Nucleus accumbens (tissue), 56 donors: ENCODE measurements at places on chromosomes 13 and 19.
A peak's percentile ranks its signal among the peaks of the same experiment; 100 is the strongest.

DNA sequence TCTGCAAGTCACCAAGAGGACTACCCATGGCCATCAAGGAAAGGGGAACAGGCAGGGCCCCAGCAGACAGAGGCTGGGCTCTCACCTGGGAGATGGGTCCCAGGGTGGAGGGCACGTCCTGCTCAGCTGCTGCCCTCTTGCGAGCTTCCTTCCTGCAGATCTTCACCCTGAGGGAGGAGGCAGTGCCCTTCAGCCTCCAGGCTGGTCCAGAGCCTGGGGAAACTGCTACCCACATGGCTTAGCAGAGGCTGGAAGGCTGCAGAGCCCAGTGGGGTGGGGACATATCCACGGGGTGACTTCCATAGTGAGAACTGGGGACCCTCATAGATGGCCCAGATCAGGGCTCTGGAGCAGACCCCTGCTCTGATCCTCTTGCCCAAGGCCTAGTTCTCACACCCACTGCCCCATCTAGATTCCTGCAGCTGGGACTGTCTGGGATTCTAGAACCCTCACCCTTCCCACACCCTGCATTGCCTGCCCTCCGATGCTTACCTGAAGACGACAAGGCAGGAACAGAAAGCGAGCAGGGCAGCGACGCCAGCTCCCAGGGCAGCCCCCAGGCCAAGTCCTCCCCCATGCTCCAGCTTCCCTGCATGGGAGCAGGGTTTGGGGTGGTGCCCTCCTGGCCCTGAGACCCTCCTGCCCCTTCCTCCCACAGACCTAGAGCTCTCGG lies 9.0 kb downstream of the SIGLEC11 start:
- DNase-seq = no peak

GRCh38 chr19:3213159-3213558 lies 11.3 kb upstream of the CELF5 start:
- DNase-seq = no peak

- DNase-seq = no peak
Measured at GRCh38 chr13:94268661-94269060, 210.8 kb downstream of the DCT start.

GRCh38 chr13:77456271-77456670 lies 79.2 kb upstream of the SCEL start:
- no peak for DNase-seq

DNA sequence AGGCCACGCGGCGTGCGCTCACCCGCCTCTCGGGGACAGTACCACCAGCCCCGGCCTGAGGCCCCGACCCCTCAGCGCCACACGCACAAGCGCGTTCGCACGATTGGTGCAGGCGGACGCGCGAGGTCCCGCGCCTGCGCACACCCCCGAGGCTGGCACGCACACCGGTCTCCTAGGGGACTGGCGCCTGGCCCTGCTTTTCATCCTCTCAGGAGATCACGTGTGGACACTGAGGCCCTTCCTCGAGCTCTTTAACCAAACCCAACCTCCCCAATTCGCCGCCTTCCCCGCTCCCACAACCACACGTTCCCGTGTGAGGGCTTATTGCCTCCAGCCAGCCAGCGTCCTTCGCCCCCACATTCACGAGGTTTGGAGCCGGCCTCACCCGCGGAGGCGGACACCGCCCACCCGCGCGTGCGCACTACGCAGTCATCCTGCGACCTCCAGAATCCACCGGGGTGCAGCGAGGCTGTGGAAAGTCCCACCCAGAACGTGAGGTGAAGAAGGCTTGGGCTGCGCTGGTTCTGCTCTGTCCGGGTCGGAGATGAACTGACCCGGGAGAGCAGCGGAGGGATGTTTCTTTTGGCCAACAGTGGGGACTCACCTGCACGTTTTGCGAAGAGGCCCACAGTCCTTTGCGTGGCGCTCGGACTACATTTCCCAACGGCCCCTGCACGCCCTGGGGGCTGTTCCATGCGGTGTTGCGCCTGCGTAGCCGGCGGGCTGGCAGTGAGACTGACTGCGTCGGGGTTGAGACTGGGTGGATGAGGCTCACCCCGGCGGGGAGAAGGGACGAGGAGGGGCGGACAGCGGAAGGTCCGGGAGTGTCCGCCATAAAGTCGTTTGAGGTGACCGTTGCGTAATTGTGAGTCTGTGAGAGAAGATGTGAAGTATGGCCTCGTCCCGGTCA lies 539 bp upstream of the ZNF667 start:
- peak; percentile 93 for DNase-seq

GRCh38 chr13:27170221-27170515 lies 1.4 kb downstream of the USP12 start:
- DNase-seq = no peak

- DNase-seq = no peak
Measured at GRCh38 chr19:55606471-55606787, 982 bp downstream of the ZNF865 start.

DNA sequence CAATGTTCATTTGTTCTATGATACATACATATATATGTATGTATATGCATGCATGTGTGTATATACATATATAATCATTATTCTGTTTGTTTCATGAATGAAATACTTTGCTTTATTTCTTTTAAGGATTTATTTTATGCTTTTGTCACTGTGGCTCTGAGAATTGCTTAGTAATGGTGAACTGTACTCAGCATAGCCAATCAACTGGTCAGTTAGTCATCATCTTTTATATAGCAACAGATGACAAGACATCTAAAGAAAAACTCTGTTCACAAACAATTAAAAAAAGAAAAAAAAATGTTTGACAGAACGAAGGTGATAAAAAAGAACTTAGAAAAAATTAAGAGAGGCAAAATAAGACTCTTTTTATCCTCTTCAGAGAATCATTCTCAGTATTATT lies 1440.3 kb downstream of the PCDH9 start:
- DNase-seq = no peak

DNA sequence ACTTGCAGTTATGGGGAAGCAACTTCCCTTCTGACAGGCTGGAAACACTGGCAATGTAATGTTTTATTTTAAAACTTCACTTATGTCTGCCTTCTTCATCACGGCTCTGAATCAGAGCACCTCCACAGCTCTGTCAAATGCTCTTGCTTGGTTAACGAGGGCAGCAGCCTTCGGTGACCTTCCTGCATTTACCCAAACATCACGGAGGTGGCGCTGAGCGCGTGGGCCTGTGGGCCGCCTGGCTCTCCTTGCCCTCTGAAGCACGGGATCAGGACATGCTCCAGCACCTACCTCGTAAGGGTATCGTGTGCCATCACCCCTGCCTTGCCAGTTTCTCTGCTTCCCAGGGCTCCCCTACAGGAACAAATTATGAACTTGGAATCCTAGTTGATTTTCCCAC lies 310.0 kb downstream of the TEX29 start:
- DNase-seq = no peak

- DNase-seq = no peak
Measured at GRCh38 chr13:21124852-21125251, 51.5 kb downstream of the SKA3 start.

DNA sequence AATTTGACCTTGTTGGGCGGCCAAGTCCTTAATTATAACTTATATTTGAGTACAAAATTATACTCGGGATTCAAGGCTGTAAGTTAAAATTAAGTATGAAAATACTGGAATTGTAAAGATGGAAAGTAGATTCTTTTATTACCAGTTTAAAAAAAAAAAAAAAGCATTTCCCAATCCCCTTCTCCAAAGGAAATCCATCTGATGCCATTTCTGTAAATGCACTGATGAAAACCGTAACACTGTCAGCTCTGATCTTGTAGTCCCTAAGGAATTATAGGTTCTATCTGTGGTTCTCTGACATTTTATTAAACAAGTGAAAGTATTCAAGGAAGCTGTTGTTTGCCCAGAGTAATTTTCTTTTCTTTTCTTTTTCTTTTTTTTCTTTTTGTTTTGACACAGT lies 41.6 kb upstream of the HNRNPA1L2 start:
- DNase-seq = no peak

GRCh38 chr13:52954838-52955237 lies 73.8 kb upstream of the OLFM4 start:
- DNase-seq = no peak

GRCh38 chr19:956766-957440 lies 27.2 kb upstream of the WDR18 start:
- no peak for DNase-seq

GRCh38 chr19:3538258-3538929 lies 580 bp upstream of the TEKTIP1 start:
- DNase-seq = no peak

DNA sequence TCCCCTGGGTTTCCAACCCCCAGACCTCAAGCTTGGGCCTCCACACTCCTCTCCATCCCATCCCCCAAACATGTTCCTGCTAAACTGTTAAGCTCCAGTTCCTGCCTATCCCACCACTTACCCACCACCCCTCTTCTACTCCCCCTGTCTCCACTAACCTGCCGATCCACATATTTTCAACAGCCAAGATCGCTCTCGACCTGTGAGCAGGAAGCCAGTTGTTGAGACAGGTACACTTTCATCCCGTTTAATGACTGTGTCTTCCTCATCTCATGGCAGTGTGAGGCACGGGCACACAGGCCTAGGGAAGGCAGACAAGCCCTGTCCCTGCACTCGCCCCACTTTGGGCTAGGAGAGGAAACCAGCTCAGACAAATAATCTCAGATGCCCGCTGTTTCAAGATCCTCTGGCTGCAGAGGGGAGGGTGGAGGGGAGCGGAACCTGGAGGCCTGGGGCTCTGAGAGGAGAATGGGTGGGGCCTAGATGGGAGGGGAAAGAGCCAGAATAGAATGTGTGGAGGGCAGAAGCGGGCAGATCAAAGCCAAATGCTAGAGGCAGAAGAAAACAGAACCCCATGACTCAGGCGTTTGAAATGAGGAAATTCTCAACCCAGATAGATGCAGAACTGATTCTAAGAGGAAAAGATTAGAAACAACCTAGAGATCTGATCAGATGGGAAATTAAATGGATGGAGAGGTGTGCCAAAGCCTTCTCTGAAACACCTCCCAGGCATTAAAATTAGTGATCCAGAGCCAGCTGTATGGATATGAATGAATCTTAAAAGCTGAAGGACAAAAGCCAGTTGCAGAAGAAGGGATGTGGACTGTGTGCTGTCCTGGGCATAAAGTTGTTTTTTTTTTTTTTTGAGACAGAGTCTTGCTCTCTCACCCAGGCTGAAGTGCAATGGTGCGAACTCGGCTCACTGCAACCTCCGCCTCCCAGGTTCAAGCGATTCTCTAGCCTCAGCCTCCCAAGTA lies 16.9 kb upstream of the CYP2S1 start:
- DNase-seq = no peak

- DNase-seq = peak; percentile 73
Measured at GRCh38 chr19:1214862-1215731, 9.5 kb downstream of the STK11 start.

GRCh38 chr19:16024266-16025107 lies 51.8 kb upstream of the TPM4 start:
- no peak for DNase-seq

DNA sequence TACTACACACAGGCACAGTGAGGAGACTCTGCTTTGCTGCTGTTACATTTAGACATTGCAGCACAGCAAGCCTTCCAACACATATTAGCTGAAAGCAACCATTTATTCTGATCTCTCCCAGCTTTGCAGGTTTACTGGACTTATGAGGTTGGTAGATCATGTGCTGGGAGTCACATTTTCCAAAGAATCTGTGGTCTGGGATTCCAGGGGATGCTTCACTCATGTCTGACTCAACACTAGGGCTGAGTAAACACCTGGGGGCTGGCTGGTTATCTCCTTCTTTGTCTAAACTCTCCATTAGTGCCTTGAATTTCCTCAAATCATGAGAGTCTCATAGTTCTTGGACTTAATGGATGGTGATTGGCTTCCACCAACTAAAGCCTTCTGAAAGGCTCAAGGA lies 5.4 kb upstream of the LGALS13 start:
- DNase-seq = no peak

DNA sequence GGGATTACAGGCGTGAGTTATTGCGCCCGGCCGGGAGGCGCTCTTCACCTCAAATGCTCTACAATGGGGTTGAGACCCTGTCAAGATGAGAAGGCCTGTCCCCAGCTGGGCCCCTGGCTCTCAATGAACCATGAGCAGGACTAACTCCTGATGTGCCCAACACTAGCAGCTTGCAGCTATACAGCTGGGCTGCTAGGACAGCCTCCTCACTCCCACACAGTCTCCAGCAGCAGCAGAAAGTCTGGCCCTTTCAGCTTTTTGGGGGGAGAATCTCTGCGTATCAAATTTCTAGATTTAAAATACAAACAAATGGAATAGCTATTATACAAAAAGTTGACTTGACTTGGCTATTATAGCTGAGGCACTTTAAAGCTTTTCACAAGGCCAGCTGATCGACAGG lies 30.2 kb downstream of the TMTC4 start:
- no peak for DNase-seq

GRCh38 chr19:42528354-42529247 lies at the start of gene CEACAM1:
Gene CEACAM1 (minus strand): TSS chr19:42528481. CDS start chr19:42528374, 107 bp downstream.
- no peak for DNase-seq

- no peak for DNase-seq
Measured at GRCh38 chr19:16441661-16442162, 30.1 kb downstream of the EPS15L1 start.

DNA sequence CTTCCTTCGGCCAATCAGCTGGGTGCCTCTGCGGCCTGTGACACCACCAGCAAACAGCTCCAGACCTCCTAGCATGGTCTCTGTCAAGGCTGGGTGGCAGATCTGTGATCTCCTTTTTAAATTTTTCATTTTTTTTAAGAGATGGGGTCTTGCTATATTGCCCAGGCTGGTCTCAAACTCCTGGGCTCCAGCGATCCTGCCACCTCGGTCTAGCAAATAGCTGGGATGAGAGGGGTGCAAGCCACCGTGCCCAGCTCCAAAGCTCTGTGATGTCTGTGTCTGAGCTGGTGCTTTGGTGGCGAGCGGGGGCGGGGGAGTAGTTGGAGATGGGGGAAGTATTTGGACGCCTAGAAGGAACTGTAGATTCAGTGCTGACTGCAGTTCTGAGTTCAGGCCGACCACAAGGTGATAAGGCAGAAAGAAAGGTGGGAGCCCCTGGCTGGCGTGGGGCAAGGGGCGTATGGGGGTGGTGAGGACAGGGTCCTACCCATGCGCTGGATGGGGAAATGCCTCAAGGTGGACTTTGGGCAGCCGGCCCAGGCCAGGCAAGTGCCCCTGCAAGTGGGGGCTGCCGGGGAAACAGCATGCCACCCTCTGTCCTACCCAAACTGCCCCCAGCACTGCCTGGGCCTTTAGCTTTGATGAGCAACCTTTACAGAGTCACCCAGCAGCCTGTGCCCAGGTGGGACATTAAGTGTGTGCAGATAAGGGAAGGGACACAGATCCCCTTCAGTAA lies 5.5 kb downstream of the DPP9 start:
- DNase-seq = no peak

- no peak for DNase-seq
Measured at GRCh38 chr19:53091413-53092254, 11.6 kb downstream of the ZNF160 start.

GRCh38 chr13:36763126-36763722 lies 55.8 kb upstream of the RFXAP start:
- no peak for DNase-seq

- DNase-seq = no peak
Measured at GRCh38 chr19:32977280-32977679, 5.2 kb downstream of the FAAP24 start.
